ENCODE measurements at places on chromosomes 1 and 21.

GRCh38 chr1:72184099-72184701, 98.1 kb downstream of the NEGR1 start:
- no peak for DNase-seq

DNA sequence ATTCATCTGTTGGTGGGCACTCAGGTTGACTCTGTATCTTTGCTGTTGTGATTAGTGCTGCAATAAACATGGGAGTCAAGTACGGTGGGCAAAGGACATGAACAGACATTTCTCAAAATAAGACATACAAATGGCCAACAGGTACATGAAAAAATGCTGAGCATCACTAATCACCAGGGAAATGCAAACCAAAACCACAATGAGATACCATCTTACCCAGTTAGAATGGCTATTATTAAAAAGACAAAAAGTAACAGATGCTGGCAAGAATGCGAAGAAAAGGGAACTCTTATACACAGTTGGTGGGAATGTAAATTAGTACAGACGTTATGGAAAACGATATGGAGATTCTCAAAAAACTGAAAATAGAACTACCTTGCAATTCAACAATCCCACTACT, 98.9 kb downstream of the TMEM53 start:
- DNase-seq = no peak

DNA sequence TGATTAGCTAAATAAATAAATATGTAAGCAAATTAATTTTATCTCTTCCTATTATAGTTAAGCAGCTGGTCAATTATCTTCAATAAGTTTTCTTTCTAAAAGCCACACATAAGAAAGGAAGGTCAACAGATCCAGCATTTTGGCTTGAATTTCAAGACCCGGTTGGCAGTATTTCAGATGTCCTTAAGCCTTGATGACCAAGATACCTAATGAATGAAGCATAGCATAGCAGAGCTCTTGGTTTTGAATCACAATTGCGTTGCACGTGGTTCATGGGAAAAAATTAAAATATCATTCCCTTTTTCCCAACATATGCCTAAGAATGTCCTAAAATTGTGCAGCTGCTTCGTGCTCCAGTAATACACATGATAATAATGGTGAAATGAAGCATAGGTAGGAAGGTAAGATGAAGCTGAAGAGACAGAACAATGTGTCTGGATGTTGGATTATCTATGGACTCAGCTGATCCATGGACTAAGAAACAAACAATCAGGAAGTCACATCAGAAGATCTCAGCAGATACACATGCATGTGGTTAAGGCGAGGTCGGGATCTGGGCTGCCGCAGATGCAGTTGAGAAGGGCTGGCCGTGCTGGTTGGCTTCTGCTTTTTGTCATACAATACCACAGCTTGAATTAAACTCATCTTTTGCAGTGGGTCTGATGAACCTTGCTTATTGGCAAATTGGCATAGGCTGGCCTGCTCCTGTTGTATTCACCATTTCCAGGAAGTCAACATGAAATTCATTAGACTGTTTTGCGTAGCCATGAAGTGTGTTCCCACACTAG, 284.9 kb upstream of the RUNX1 start:
- DNase-seq = no peak

DNA sequence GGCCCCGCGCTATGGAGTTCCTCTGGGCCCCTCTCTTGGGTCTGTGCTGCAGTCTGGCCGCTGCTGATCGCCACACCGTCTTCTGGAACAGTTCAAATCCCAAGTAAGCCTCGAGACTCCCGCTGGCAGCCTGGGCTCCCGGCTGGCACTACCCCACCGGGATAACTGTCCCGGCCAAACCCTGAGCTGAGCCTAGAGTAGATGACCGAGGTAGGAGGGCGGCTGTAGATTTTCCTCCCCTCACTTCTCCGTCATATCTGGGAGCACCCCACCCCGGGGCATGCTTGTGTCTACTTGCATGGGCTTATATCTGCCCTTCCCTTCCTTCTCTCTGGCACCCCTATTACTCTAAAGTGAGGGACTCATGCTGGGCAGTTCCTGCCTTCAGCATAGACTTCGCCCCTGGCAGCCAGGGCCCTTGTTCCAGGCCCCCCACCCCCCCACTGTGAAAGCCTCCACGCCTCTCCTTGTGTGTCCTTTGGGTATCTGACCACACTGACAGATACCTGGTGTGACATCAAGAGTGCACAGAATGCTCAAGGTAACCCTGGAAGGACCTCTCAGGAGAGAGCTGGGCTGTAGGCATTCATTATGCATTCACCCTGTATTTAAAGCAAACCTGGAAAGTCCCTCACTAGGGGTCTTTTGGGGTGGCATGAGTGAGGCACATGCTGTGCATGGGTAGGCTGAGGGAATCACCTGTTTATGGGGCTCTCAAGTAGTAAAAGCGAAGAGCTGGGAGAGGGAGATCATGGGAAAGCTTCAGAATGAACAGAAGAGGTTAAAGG, 485 bp downstream of the EFNA1 start:
- no peak for DNase-seq

DNA sequence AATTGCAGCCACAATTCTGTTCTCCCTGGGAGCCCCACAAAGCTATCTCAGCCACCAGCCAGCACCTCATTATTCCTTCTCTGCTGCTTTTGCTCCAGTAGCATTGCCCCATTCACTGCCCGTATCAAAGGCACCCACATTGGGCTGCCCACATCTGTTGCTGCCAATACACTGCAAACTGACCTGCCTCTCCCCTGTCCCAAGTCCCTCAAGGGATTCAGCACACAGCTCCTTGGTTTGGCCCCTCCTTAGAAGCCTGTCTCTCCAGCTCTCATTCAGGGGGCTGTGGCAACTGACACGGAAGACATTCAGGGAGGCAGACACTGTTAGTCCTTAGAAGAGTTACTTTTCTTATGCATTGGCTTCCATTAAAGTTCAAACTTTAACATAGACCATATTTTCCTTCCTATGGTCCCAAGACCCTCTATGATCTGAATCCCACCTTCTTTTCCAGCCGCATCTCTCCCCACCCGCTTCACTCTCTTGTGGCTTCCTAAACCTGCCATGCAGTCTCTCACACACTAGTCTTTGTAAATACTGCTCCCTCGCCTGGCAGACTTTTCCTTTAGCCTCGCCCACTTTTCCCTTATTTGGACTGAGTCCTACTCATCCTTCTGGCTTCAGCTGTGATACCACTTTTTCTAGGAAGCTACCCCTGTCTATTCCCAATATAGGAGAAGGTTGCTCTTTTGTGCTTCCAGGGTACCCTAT, 19.3 kb upstream of the KLHDC8A start:
- no peak for DNase-seq

DNA sequence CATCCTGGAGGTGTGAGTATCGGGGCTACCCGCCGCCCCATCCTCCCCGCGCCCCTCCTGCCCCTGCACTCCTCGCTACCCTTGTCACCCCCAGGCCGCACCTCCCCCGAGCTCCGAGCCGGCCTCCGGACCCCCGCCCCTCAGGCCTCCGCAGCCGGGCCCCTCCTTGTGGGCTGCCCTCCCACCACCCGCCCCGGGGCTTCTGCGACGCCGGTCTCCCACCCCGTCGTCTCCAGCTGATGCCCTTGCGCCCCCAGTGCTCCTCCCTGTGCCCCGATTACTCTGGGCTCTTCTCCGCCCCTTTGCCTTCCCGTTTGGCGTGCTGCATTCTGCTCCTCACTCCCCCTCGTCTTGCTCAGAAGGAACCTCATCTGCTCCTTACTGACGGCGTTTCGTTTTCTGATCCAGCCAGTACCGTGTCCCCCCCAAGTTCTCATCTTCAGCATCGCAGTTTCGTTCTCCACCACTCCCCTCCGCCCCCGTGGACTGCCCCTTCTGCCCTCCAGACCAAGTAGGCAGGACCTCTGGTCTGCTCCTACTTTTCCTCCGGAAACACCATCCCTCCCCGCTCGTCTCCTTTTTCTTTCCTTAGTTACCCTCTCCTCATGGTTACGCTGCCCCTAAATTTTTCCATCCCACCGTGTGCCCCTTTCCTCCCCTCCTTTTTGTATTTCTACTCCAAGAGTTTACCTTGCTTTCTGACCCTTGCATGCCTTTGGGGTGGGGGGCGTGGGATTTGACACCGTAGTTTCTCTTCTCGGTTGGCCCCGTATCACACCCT, 841 bp downstream of the SNX27 start:
- DNase-seq = peak; percentile 25

DNA sequence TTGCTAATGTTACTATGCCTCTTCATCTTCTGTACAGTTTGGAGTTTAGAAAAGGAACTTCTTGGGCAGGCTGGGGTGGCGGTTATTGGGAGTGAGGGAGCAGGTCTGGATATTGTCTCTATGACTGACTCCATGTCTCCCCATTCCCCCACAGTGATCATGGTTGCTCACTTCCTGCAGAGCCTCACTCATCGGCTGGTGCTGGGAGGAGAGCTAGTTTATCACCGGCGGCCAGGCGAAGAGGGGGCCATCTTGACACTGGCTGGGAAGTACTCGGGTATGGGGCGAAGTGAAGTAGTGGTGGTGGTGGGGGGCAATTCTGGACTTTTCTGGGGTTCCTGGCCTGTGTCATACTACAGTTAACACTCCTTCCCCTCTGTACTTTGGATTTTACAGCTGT, 2.2 kb downstream of the TOMM40L start:
- no peak for DNase-seq

DNA sequence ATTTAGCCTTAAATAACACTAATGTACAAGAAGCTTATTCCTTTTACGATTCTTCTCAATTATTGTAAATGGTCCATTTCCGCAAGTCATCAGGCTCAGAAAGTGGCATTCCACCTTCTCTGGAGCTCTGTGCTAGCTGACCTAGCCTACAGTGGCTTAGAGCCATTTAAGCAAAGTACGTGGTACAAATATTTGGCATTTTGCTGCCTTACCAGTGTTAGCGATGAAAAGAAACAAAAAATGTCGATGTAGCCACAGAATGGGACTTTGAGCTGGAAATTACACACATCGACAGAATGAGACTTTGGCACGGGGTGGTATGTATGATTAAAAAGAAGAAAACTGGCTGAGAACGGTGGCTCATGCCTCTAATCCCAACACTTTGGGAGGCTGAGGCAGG, 26.1 kb downstream of the OVAAL start:
- DNase-seq = no peak

- no peak for DNase-seq
These were observed 1.9 kb downstream of the SLC6A9 start for GRCh38 chr1:44029260-44029910.

GRCh38 chr1:73366734-73367413, 831.1 kb downstream of the LRRIQ3 start:
- DNase-seq = no peak

DNA sequence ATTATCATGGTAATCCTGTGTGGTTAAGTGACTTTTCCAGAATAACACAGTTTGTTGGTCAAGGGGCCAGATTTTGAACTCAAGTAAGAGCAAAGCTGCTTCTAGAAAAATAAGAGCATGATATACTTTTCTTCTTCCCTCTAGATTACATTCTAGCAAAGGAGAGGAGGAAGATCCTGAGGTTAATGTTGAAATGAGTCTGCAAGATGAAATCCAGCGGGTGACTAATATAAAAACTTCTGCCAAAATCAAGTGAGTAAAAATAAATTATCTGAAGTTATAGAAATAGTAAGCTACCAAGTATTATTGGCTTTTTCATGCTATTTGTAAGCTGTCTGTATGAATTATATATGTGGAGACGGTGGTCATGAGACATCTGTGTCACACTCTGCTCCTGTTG, 12.8 kb downstream of the WDR3 start:
- DNase-seq = no peak

- no peak for DNase-seq
These were observed 225.7 kb downstream of the GREM2 start for GRCh38 chr1:240385985-240386978.

DNA sequence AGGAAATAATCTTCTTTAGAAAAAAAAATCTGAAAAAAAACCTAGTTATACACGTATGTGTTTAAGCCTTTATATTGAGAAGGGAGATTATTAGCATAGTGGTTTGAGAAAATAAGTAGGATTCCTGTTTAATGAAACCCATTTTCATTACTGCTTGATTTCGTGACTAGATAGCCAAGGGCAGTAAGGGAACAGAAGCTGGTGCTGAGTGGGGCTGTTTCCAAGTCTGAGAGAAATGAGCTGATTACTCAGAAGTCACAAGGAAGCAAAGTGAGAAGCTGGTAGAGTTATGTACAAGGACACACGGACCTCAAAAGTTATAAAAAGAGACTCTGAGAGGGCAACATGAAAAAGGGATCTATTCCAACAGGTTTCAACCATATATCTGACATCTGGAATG, 256.5 kb downstream of the TTLL7 start:
- DNase-seq = no peak

GRCh38 chr1:225863167-225863566, 19.0 kb downstream of the TMEM63A start:
- no peak for DNase-seq

GRCh38 chr1:231702804-231703203, 76.2 kb downstream of the DISC1 start:
- no peak for DNase-seq

- no peak for DNase-seq
These were observed 519.2 kb downstream of the KIF26B start for GRCh38 chr1:245673881-245674414.

GRCh38 chr1:233721004-233721595, 107.2 kb downstream of the KCNK1 start:
- no peak for DNase-seq

DNA sequence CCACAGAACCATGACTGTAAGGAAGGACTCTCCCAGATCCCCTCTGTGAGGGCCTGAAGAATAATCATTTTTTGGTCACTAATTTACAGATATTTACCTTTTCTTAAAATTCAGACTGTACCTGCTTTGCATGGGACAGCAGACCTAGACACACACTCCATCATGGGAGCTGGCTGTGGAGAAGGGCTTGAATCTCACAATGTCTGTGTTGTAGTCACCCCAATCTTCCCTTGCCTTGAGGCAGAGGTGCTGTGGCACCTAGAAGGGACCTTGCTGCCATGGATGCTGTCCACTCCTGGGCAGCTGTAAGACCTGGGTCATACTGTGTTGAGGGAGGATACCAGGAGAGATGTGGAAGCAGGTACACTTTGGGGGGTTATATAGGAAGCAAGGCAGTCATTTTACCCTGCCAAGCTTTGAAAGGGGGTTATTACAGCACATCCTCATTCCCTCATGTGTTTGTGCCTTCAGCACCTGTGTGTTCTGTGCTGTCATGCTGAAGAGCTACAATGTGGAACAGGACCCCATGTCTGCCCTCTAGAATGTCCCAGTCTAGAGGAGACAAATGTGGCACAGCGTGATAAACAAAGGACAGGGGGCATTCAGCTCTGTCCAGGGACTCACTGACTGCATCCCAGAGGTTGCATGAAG, 27.1 kb downstream of the TRAF5 start:
- no peak for DNase-seq

DNA sequence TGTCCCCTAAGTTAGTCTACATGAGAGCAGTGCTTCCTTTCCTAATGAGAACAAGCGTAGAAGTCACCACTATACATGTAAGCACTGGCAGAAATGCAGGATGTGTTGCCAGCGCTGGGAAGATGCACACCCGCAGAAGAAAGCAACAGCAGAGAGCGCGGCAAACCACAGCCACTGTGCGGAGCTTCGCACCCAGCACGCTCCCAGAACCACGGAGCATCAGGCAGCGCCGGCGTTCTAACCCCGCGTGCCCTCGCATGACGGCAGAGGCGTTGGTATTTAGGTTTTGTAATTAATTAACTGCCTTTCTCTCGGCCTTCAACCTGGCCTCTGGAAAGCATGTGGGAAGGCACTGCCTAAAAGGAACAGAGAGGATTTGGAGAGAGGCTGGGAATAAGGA, 69.1 kb downstream of the OLIG1 start:
- no peak for DNase-seq

GRCh38 chr1:3869751-3870301, 12.6 kb downstream of the DFFB start:
- no peak for DNase-seq

GRCh38 chr1:38152351-38153065, 105.9 kb upstream of the POU3F1 start:
- DNase-seq = no peak

GRCh38 chr1:223848536-223848935, 2.8 kb upstream of the TP53BP2 start:
- no peak for DNase-seq

Measured in GM12891 (cell line).